ENCODE measurements at places on chromosomes 4 and X.

DNA sequence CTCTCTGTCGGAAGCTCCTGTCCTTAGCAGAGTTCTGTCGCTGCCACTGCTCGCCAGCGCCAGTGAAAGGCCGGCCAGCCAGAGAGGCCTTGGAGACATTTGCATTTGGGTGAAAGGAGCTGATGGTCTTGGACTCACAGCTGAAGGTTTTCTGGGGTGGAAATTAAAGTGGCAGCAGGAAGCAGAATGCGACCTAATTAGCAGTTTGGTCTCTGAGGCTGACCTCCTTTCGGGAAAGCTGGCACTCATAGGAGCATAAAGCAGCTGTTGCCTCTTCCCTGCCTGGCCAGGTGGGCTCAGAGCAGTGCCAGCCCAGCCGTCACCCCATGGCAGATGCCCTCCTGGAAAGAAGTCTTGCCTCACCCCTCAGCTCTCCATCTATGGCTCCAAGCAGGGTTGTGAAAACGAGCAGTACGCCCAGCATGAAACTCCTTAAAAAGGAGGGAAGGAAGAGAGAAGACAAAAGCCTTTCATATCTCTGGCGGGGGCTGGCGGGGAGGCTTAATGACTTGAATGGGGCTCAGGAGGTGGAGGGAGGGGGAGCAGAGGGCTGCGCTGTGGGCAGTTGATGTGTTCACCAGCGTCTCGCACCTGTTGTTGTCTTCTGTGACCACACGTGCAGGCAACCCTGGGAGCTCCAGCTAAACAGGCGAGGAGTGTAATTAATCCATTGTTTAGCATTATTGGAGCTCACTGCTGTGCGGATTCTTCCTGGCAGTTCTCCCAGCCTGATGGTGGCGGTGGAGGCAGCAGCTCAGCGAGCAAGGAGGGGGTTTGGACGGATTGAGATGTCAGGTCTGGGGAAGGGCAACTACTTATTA lies 264.0 kb downstream of the MID1IP1 start:
- no peak for DNase-seq

GRCh38 chrX:48468693-48469691 lies 1.1 kb downstream of the SLC38A5 start:
- DNase-seq, result no peak

- no peak for DNase-seq
These were observed 33.7 kb downstream of the ANKRD17 start for GRCh38 chr4:73224886-73225285.

DNA sequence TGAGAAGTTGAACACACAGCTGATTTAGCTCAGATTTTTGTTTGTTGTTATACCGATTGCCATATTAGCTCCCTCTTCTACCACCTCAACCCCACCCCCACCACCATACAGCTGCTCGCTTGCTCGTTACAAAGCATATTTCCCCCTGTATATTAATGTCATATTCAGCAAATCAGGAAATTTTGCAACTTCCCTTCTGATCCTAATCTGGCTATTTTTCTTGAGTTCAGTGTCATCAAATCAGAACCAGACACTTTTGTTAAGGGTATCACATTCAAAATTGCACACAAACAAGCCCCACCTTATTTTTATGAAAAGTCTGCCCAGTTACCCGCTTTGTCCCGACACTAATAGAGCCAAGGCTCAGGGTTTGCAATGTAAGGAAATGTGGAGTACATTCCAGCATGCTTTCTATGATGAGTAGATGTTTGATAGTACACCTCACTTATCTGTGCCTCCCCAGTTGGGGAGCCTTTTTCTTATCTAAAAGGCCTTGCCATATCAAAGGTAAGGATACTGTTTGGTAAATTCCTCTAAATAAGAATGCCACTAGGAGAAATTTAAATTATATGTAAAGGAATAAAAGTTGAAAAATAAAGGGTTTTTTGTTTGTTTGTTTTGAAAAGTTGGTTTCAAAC lies 212.2 kb downstream of the CBR4 start:
- DNase-seq, result no peak

- DNase-seq, result no peak
These were observed 427 bp downstream of the ZNF182 start for GRCh38 chrX:48003367-48003757.

DNA sequence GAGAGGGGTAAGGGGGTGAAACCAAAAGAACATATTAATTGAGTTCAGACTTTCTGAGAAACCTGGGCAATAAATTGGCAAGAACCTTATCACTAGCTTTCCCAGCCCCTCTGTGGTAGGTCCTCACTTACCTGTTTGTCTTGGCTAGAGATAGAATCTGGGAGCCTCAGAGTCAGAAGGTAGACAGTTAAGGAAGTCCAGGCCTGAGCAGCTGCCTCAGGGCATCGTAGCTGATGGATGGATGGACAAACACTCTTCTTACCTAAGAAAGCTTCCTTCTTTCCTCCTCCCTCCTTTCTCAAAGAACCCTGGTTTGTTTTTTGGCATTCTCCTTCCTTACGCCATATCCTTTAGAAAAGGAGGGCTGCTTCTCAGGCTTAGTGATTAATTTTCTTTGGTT lies 24.4 kb downstream of the FRAS1 start:
- no peak for DNase-seq

All from stimulated activated CD8-positive, alpha-beta memory T cell treated with anti-CD3 and anti-CD28 coated beads, Interleukin-4, amount 100 ng/mL, for 4 hours (primary cell).